ENCODE measurements at places on chromosomes 11 and 22. TPM values are rescaled to one million over a fixed set of nuclear protein-coding genes. Genes with fewer than 3 reads are reported as not detected.

The TCF20 gene
- 41.4 TPM for total RNA-seq

- no peak for DNase-seq
These were observed 9.1 kb downstream of the USP35 start for GRCh38 chr11:78197816-78198215.

The FREY1 gene
- not detected for total RNA-seq

The MPPED1 gene
- total RNA-seq = not detected

DNA sequence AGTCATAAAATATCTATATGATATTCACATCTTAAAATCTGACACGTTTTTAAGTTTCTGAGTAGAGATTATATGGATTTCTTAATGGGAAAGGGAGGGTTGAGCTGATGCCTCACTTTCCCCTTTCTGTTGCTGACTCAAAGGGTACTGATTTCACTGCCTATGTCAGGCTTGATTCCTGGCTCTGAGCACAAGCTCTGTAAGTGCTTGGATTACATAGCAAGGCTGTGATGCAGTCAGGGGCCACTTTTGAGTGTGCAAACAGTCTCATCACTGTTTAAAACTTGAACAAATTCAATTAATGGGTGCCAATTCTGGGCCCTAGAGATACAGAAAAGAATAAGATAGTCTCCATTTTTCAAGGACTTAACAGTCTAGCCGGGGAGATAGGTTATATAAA lies 14.4 kb downstream of the ATXN10 start:
- no peak for DNase-seq
